ENCODE measurements at places on chromosomes 3 and 15.

GRCh38 chr3:123834631-123835030, 49.5 kb downstream of the MYLK start:
- no peak for DNase-seq

DNA sequence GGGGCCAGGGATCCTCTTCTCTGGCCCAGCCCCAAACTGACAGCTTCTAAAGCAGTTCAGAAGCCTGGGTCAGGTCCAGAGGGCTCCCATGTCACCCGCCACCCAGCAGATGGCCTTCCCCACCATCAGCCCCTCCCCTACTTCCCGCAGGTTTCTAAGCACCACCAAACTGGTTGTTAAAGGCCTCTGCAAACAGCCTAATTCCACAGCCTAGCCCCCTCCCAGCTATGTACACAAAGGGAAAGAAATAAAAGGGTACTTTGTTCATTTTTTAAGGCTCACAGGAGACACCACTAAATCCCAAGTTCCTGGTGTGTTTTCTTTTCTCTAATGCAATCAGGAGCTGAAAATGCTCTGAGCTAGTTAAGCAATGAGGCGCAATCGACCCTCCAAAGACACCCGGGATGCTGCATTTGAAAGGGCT, 30.6 kb downstream of the PLCH1 start:
- DNase-seq = no peak

- no peak for DNase-seq
Observed at GRCh38 chr15:47289656-47290055, 427.6 kb upstream of the SEMA6D start.

DNA sequence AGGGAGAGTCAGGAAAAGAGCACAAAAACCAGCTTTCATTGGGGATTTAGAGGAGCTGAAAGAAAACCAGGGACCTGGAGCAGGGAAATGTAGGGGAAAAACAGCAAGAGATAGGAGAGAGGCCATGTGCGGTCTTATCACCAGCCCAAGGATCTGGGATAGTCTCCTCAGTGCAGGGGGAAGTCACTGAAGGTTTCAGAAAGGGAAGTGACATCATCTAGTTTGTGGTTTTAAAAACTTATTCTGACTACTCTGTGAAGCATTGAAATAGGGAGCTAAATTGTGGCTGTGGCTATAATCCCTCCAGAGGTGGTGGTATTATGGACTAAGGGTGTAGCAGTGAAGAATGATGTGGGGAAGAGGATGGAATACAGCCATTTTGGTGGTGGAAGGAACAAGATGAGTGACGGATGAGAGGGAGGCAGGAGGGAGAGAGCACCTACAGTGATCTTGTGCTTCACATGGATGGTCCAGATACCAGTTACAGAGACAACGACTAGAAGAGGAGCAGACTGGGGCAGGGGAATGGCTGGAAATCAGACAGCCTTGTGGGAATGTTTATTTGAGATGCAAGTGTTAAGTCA, 72.7 kb downstream of the HMG20A start:
- DNase-seq = no peak

DNA sequence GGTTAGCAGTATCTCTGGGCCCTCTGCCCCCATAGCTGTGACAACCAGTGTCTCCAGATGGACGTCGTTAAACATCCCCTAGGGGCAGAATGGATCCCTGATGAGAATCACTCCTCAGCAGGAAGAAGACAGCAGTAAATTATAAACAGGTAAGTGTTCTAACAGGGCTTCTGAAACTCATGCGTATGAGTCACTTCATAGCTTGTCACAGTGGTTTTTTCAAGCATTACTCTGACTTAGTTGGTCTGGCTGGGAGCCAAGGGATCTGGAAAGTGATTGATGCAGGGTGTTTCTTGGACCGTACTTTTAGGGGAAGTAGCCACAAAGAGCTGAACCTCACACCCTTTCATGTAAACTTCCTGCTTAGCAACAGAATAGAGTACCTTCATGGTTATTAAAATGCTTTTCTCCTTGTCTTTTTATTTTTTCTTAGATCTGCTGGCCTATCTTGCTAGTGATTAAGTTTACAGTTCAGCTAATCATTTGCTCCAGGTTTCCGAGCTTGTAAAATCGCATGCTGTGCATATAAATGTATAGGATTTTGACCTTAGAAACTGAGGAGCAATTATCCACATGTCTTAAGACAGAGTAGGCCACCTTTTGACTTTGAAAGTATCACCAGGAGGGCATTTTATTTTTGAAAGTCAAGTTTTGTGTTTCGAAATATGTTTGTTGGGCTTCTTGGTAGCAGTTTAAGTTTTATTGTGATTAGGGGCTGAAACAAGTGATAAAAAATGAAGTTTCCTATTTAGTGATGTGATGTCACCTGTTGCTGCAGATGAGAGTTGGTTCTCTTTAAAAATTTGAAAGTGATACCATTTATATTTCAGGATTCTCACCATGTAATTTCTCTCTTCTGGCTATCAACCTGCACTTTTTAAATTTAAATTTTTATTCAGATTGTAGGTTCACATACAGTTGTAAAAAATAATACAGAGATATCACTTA, 333.9 kb downstream of the PTPRG start:
- no peak for DNase-seq

DNA sequence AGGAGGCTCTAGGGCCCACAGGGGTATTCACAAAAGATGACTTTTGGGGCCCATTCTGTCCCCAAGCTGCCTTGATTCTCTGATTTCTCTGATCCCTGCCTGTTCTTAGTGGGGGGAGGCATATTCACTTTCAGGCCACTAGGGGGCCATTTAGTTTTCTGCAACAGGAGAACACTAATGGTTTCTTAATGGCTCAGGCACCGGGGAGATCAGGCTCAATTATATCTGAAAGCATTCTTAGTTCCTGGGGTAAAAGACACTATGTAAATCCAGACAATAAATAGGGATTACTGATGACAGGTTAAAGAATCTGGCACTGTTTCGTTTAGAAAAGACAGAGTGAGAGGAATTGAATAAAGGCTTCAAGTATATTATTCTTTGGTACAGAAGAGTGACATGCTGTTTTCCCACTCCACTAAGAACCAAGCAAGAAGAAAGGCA, 2.5 kb upstream of the INAFM2 start:
- peak; percentile 26 for DNase-seq

DNA sequence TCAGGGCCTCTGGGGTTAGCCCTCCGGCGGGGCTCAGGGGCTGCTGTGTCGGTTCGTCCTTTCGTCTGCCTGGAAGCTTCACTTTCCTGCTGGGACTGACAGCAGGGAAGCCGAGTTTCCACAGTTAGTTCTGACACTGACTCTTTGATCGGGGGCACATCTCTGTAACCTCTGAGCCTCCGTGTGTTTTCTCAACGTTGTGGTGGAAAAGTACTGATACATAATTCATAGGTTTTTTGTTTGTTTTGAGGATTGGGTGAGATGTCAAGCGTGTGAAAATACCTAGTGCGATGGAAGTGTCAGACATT, 481 bp downstream of the AP4E1 start:
- DNase-seq = no peak

DNA sequence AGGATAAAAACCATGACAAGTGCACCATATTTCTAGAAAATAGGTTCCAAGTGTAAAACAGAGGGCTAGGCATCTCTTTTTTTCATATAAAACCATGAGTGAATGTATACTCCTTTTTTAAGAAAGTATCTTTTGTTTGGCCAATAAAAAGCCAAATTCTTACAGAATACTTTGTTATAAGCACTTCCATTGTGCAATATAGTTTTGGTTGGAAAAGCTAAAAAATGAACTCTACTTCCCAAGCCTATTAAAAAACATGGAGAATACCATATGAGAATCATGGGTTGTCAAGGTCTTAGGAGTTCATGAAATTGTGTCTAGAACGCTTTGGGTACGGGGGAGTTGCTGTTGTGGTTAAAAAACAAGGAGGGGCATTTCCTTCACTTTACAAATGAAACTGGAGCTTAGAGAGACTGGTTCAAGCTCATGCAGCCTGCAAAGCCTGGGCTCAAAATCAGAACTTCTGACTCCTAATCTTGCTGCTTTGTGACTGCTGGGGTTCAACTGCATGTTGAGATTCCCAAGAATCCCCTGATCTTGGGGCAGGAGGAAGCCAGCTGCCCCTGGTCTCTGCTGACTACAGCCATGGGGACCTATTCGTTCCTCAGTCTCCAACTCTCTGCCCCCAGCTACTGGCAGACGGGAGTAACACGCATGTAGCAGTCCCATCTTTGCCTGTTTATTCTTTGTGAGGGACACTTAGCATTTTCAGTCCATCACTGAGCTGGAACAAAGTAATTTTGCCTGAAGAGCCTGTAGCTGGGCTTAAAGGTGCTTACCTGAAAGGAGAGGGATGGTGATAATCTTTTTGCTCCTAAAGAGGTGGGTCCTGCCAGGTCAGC, 229.1 kb downstream of the CHST2 start:
- no peak for DNase-seq

DNA sequence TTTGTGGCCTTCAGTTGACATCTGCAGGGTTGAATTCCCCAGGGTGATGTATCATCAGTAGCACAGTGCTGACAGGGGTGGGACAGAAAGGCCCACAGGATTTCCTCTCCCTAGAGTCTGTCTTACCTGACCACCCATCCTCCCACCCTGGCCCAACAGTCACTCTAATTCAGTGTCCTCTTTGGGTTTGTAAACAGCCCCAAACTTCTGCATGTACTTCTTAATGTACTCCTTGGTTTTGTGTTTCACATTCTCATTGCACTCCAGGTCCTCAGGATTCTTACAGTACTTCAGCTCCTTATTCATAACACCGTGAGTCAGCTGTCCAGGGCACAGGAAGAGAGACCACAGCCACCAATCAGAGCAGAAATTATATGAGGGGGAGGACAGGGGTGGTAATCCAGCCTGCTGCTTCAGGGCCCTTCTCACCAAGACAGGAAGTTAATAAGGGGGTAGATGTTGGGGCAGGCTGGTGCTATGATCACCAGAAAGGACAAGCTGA, 37.5 kb downstream of the NBEAL2 start:
- DNase-seq = no peak

DNA sequence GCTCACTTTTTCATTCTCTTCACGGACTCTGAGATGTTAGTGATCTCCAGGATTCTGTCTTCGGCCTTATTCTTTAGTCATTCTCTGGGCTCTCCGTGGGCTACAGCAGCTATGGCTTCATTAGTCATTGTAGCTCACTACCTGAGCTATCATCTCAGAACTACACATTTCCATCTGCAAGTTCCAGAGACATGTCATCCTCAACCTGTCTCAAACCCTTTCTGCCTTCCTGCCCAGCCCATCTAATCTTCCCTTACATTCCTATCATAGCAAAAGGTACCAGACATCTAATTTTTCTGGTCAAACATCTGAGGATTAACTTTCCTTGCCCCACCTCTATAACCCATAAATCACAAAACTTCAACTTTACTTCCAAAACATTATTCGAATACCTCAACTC, 13.2 kb downstream of the TSPAN3 start:
- no peak for DNase-seq

GRCh38 chr3:38731522-38731921, 82.0 kb upstream of the SCN5A start:
- DNase-seq = no peak

DNA sequence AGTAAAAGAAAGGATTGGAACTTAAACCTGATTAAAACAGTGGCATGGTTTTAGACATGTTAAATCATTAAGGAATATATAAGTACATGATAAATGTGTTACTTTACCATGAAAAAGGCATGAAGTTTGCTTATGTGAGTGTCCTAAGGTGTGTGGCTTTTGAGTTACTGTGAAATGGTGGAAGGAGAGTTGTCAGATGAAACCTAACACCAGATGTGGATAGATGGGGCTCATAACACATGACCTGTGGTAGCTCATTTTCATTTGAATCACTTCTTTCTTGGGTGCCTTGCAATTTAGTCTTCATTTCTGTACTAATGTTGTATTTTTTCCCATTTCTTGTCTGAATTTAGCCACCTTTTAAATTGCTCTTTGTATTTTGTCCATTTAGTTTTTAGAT, 13.0 kb downstream of the MEF2A start:
- no peak for DNase-seq

DNA sequence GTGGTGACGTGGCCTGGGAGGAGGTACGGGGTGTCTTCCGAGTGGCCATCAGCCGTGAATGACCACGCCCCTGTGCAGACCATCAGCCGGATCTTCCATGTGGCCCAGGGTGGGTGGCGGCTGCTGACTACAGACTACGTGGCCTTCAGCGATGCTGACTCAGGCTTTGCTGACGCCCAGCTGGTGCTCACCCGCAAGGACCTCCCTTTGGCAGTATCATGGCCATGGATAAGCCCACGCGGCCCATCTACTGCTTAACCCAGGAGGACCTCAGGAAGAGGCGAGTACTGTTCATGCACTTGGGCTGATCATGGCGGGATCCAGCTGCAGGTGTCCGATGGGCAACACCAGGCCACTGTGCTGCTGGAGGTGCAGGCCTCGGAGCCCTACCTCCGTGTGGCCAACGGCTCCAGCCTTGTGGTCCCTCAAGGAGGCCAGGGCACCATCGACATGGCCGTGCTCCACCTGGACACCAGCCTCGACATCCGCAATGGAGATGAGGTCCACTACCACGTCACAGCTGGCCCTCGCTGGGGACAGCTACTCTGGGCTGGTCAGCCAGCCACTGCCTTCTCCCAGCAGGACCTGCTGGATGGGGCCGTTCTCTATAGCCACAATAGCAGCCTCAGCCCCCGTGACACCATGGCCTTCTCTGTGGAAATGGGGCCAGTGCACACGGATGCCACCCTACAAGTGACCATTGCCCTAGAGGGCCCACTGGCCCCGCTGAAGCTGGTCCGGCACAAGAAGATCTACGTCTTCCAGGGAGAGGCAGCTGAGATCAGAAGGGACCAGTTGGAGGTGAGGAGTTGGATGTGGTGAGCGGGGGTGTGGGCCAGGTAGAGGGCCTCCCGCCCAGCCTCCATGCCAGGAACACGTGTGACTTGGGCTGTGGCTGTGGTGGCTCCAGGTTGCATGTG, 178.4 kb downstream of the TBC1D2B start:
- no peak for DNase-seq

DNA sequence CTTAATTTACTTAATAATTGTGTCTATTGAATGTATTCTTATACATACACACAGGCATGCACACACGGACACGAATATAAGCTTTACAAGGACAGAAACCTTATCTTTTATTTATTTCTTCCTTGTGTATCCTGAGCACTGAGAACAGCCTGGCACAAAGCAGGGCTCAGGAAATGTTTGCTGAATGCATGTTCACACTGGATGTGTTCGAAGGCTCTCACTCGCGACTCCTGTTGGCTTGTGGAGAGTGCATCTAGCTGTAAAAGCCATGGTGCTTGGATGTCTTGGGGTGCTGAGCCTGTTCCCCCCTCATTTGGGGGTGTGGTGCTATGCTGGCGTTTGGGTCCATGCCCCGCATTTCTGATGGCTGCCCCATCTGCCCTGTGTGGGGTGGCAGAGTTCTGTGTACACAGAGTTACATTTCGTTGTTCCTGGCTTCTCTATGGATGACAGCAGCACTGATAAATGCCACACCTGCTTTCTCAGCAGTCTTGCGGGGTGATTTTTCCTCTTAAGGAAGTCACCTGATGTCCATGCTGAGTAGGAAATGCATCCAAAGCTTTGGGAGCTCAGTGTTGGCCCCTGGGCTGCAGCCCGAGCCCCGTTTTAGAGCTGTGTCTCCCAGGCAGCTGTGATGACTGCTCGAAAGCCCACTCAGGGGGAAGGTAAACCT, 148.5 kb downstream of the IGF1R start:
- no peak for DNase-seq

GRCh38 chr3:64203969-64204908, 21.0 kb downstream of the PRICKLE2 start:
- no peak for DNase-seq

- DNase-seq = no peak
Observed at GRCh38 chr15:86872782-86873181, 793.1 kb downstream of the AGBL1 start.

GRCh38 chr3:27193056-27193455, 176.1 kb downstream of the NEK10 start:
- DNase-seq = no peak

Data from T-helper 22 cell (primary cell).